ENCODE measurements at places on chromosomes 3 and 15.

- DNase-seq = no peak
These were observed 73.1 kb downstream of the SATB1 start for GRCh38 chr3:18351823-18352744.

DNA sequence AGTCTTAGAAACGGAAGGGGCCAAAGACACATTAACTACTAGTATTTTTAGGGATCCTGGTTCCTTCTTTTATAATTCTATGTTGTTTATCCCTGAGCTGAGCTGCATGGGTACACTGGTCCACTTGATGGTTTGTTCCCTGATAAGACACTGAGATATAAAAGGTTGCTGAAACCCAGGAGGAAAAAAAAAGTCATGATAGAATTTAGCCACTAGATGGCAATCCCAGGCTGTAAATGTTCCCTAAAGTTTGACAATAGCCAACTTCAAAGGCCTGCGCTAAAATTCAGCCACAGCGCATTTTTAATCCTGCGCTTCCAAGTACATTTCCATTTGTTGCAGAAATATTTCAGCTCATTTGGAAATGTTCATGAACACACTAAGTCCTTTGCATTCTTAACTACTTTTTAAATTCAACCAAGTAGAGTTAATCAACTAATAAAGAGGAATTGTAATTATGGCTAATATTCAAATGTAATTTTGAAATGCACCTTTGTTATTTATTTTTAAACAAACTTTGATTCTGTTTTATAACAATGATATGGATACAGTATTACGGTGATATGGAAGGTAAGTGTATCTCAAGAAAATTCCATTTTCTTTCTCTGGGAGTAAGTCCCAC, 249.3 kb upstream of the FEZF2 start:
- peak; percentile 43 for DNase-seq

GRCh38 chr3:140863580-140864009, 78.0 kb upstream of the SLC25A36 start:
- DNase-seq = peak; percentile 43

- DNase-seq = no peak
These were observed 613.1 kb downstream of the SI start for GRCh38 chr3:164465172-164465571.

GRCh38 chr15:39251413-39252133, 329.3 kb upstream of the THBS1 start:
- DNase-seq = no peak

DNA sequence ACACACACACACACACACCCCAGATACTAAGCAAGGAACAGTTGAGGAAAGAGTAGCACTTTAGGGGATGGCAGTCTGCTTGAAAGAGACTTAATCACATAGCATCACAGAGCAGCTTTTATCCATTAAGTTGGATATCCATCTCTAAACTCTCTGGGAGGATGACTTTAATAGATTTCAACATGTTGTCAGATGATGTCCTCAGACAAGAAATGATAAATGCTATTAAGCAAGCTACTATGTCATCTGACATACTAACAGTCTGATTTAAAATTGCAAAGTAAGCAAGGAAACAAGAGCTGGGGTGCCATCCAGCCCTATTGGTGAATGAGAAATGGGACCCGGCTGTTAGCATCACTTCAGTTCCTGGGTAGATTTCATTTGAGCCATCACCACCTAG, 136.9 kb downstream of the PLCL2 start:
- DNase-seq = no peak

GRCh38 chr3:33687406-33688010, 30.5 kb downstream of the CLASP2 start:
- no peak for DNase-seq

DNA sequence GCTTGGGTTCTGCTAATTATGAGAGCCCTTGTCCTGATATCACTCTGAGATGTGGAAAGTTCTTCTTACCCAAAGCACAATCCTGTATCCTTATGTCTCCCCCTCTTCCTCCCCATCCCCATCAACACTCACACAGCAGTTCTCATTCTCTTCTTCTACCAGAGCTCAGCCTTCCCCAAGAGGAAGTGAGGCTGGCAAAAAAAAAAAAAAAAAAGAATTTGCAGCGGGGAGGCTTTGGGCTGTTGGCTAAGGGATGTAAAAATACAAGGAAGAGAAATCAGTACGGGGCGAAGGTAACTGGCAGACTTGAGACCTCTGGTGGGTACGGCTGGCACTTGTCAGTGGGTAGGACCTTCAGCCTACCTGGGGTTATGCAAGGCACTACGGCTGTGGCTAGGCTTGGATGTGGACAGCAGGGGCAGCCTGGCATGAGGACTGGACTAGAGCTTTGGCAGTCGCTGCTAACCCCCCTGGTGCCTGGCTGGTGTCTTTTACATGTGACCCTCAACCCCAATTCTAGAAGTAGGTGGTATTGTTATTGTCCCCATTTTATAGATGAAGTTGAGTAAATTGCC, 5.4 kb downstream of the VIPR1 start:
- DNase-seq = no peak

- DNase-seq = no peak
These were observed 302.7 kb downstream of the IL5RA start for GRCh38 chr3:2807514-2807913.

DNA sequence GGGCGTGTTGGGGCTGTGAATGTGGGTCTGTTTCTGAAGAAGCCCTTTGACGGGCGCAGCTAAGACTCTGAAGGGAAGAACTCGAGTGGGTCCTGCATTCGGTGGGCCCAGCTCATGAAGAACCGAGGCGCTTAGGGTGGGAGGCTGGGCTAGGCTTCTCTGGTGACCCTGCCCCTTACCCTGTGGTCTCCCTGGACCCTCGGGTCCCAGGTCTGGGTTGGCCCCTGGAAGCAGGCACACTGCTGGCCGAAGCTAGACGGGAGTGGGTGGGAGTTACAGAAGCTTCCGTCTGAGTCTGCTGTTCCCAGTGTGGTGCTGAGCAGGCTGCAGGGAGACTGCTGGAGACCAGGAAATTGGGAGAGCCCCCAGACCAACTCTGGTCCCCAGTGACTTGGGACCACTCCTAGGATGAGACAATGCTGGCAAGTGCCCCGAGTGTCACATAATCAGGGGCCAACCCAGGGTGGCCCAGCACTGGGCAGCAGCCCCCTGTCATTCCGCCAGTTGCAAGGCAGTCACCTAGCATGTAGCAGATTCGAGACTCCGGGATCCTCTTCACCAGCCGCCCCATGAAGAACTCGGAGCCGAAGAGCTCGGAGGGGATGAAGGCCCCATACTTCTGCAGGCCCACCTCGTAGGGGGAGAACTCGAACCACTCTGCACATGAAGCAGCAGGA, 16.7 kb upstream of the EHD4 start:
- no peak for DNase-seq

GRCh38 chr15:74382004-74382816, 14.8 kb upstream of the CYP11A1 start:
- peak; percentile 39 for DNase-seq

GRCh38 chr3:147406028-147406931, at the start of gene ZIC4:
ZIC4 (minus strand) TSS chr3:147406543; CDS start chr3:147402797, 3,746 bp downstream.
- no peak for DNase-seq

- DNase-seq = no peak
These were observed 277.9 kb upstream of the SEMA6D start for GRCh38 chr15:47439146-47440111.

DNA sequence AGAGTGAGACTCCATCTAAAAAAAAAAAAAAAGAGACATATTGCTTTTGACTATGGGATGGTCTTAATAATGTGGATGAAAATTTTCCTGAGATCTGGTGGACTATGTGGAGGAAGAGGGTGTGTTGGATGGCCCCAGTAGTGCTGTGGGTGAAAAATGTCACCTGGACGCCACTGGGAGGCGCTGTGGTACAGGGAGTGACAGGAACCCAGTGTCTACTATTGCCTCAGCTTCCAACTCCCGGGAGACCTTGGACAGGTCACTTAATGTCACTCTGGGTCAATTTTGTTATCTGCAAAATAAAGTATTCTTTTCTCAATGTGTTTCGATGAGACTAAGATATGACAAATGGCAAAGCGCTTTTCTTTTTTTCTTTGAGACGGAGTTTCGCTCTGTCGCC, 27.7 kb upstream of the DCP1A start:
- DNase-seq = no peak

- DNase-seq = no peak
These were observed 28.9 kb downstream of the TPM1 start for GRCh38 chr15:63071288-63071909.

DNA sequence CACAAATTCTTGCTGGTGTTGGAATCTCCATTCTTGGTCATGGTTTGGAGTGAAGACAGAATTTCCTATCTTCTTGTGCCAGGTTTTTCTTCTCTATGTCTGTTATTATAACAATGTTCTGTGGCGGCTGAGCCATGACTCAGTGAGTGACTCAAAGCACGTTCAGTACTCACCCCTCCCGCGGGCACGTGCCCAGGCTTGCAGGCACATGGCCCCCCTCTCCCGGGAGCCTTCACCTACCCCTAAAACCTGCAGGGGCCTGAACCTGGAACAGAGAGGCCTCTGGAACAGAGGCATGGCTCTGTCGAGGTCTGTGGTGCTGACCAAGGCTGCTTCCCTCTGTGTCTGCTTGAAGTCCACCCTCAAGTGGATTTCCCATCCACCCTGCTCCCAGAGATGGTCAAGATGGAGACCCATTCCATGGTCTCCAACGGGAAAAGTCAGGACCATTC, 27.6 kb downstream of the PLXNB1 start:
- peak; percentile 35 for DNase-seq

DNA sequence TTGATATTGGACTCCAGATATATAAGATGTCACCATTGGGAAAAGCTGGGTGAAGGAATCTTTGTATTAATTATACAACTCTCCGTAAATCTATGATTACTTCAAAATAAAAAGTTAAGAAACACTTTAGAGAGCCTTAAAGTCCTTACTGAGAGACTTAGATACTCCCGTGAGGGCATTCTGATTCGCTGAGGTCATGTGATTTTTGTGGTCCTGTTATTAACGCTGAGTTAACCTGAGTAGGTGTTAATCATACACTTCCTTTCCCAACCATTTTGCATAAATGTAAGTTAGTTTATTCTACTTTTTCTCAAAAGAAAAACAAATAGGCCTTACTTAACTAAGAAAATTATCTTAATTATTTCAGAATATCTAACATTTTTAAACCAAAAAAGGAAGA, 67.1 kb upstream of the LMOD3 start:
- DNase-seq = no peak

DNA sequence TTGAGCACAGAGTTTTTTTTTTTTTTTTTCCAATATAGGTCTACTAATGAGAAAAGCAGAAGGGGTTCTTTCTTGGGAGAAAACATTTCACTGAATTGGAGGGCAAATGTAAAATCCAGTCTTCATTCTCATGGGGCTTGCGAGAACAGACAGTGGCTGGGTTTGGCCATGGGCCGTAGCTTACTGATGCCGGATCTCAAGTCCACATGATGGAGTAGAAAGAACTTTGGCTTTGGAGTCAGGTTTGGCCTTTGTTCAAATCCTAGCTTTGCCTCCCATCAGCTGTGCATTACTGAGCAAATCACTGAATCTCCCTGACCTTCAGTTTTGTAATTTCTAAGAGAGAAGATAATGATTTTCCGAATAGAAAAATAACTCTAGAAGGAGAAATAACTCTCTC, 59.7 kb downstream of the LMCD1 start:
- no peak for DNase-seq

DNA sequence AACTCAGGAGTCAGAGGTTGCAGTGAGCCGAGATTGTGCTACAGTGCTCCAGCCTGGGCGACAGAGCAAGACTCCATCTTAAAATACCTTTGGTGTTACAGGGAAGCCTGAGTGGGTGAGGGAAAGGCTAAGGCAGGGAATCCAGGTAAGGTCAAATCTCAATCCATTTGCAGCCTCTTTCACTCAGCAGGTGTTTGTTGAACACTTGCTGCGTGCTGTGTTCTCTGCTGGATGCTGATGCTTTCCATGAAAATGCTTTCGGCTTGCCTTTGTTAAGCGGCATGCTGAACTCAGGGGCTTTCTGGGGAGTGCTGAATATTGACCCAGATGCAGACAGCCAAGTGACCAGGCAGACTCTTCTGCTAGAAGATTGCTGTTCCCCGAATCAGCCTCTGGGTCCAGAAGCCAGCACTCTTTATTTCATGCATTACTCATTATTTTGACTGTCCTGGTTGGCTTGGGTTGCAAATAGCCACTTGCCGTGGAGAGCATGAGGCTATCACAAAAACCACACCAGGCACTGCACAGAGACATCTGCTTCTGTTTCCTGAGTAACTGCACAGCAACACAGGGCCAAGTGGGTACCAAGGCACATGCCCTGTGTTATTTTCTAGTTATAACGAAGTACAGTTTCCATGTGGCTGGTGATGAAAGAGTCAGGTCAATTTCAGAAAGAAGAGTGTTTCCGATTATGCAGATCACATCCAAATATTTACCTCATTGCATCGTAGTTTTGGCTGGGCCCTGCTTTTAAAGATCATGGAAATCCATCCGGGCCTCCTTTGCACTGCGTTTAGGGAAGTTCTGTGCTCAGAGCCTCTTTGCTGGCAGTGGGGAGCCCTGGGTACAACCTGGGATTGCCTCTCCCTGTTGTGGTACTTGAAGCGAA, 88.6 kb downstream of the THSD4 start:
- DNase-seq = no peak

- DNase-seq = no peak
These were observed 186.5 kb downstream of the KLF13 start for GRCh38 chr15:31513178-31513577.

GRCh38 chr3:29310865-29311264, 30.0 kb downstream of the RBMS3 start:
- no peak for DNase-seq

GRCh38 chr15:57505056-57505715, 86.5 kb upstream of the MYZAP start:
- no peak for DNase-seq

DNA sequence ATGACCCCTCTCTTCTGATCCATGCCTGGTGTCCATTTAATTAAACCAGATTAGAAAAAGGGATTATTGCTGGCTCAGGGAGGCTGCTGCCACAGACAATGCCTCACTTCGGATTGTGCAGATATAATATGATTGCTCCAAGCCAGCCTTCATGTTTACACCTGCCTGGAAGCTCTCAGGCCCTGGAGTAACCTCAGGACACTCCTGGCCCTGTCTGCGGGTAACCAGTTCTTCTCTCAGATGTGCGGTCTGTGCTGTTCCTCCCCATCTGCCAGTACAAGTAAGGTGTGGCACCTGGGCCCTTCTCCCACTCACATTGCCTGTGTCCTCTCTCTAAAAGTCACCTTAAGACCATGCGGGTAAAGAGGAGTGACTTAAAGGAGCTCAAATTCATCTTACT, 8.8 kb upstream of the GOLGA8J start:
- DNase-seq = no peak

DNA sequence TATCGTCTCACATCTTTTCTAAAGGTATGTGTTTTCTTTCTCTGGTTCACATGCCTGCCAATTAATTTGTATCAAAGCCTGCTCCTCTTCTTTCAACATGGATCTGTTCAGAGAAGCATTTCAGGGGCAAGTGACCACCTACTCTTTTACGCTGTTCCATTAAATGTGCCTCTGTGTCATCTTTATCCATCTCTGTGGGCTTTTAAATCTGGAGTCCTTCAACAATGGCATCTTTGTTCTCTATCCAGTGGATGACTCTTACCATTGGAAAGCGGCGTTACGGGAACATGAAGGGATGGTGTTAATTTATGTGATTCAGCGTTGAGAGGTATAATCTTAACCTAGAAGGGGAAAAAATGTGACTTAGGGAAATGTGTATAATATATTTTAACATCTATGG, 92.7 kb upstream of the CFAP20DC start:
- DNase-seq = no peak

All from smooth muscle cell of the brain vasculature (primary cell).